Ureter (tissue), 1 donor: ENCODE measurements at places on chromosomes 5 and 9.

- no peak for DNase-seq
Measured at GRCh38 chr5:16992006-16992405, 55.9 kb upstream of the MYO10 start.

DNA sequence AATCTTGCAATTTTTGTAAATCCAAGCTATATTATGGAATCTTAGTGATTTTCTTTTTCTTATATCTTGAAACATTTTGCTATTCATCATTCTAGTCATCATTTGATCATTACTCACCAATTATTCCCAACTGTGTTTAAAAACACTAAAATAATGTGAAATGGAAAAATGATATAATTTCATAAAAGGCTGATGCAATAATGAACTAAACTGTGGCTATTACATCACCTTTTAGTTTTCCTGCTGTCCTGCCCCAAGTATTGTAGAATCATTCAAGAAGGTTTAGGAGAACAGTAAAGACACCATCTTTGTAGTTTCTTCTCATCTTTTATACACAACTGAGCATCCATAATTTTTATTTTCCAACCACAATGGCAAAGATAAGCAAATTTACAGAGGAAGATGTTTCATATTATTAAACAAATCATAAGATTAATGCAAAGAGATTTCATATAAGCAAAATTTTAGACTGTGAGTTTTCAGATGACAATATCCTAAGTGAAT is 431.0 kb upstream of the SLC30A5 start:
- no peak for DNase-seq

DNA sequence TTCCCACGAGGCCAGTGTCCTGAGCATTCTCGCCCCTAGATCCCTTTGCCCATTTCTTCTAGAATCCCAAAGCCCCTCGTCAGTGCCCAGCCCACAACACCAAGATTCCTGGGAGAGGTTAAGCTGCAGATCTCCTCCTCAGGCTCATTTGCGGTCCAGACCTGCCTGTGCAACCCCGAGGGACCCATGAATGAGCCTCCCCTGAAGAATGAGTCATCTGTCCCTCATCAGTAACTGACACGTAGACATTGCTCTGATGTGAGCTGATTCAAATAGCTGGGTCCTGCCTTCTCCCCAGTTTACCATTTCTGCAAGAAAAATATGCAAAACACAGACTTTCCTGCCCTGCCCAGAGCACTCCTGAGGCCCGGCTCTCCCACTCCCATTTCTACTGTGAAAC is 92.8 kb downstream of the ADCY2 start:
- DNase-seq, result no peak

DNA sequence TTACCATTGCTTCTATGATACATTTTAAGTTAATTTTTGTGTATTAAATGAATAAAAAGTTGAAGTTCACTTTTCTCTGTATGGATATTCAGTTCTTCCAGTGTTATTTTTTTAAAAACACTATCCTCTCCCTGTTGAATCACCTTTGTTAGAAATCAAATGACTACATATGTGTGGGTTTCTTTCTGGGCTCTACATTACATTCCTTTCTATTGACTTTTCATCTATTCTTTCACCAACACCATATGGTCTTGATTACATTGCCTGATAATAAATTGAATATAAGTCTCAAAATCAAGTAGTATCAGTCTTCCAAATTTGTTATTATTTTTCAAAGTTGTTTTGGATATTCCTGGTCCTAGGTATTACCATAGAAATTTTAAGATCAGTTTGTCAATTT is 7.3 kb upstream of the RASEF start:
- no peak for DNase-seq

GRCh38 chr5:15821506-15821905 is 321.5 kb downstream of the FBXL7 start:
- DNase-seq, result no peak

- no peak for DNase-seq
Measured at GRCh38 chr9:20044686-20045085, 255.8 kb upstream of the SLC24A2 start.

DNA sequence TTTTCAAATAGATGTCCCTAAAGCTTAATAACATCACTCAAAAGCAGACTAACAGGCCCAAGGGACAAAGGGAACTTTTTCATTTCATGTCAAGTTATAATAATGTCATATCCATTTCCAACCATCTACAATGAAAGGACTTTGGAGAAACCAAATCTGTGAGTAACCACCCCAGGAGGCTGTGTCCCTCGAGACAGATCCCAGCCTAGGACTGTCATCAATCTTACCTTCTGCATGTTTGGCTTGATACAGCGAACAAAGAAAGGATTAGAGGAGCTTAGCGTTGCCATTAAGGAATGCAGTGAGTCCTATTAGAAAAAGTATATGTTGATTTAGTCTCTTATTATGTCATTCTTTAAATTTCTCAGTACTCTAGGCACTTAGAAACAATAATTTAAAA is 137.8 kb upstream of the RETREG1 start:
- no peak for DNase-seq

DNA sequence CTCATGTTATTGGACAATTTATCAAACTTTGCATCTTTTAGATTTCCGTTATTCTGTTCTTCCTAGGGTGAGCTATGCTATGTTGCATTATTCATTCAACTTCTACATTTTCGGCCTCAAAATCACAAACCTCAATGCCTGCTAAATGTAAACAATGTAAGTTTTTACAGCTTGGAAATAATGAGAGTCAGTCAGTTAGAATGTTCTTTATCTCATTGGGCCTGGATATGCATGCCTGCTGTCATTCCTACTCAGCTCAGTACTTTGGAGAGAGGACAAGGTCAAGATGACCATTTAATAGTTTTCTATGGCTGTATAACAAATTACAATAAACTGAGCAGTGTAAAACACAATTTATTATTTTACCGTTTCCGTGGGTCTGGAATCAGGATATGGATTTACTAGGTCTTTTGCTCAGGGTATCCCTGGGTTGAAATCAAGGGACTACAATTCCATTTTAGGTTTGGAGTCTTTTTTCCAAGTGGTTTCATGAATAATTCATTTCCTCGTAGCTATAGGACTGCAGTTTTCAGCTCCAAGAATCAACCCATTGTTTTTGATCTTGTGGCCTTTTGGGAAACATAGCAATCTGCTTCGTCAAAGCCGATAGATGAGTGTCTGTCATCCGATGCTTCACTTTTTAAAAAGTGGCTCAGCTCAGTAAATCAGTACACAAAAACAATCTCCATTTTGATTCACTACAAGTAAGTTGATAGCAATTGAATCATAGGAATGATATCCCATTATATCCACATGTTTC is 1143.2 kb upstream of the CDH6 start:
- no peak for DNase-seq

DNA sequence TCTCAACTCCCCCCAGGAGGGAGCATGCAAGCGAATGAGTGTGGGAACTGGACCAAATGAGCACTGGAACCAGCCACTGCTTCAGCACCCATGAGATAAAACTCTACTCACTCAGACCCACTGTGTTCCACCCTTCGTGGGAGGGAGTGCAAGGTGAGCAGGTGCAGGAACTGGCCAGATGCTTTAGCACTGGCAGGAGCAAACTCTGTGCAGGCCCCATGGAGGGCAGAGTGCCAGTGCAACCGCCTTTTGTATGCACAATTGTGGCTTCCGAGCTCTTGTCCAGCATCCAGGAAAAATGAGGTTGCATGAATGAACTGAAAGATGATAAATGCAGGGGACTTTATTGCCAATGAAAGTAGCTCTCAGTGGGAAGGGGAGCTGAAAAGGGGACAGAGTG is 67.4 kb upstream of the CCDC112 start:
- no peak for DNase-seq

DNA sequence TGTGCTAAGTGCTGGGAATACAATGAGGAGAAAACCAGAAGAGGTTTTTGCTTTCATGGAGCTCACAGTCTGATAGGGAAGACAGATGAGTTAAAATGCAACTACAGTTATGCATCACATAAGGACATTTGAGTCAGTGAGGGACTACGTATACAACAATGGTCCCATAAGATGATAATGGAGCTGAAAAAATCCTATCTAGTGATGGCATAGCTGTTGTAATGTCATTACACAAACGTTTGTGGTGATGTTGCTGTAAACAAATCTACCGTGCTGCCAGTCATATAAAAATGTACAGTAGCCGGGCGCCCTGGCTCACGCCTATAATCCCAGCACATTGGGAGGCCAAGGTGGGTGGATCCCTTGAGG is 110.1 kb upstream of the RAD23B start:
- DNase-seq, result no peak

GRCh38 chr5:152113401-152113800 is 188.8 kb upstream of the GLRA1 start:
- no peak for DNase-seq

GRCh38 chr9:123349691-123350480 is 6.1 kb upstream of the CRB2 start:
- peak; percentile 66 for DNase-seq

GRCh38 chr9:126479515-126479914 is 134.2 kb upstream of the LMX1B start:
- DNase-seq, result no peak

GRCh38 chr5:10647640-10648039 is 83.8 kb downstream of the ANKRD33B start:
- DNase-seq, result no peak

GRCh38 chr5:180642779-180643178 is 6.6 kb downstream of the FLT4 start:
- DNase-seq, result no peak

DNA sequence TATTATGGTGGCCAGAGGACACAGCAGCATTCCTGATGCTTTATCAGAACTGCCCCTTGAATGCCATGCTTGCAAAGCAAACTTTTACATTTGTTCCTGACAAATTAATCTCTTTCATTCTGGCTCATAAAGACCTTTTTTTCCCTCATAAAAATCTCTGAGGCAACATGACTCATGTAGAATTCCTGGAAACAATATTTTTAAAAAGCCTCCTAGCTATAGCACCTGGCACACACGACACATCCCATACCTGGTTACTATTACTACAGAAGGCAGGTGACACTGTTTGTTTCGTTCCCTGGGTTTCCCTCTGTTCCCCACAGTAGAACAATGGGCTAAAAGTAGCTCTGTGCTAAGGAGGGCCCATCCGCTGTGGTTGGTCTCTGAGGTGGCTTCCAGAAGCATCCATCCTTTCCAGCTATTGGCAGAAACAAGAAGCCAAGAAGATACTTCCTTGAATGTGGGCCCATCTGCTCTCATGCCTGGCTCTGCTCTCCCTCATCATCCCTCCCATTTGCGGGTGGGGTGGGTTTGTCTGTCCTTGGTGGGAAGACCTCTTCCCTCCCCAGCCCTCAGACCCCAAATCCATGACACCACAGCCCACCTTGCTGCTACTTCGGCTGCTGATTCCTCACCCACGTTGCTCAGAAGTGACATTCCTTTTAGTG is 59.1 kb downstream of the GALNT12 start:
- DNase-seq, result no peak

- no peak for DNase-seq
Measured at GRCh38 chr9:113417370-113417769, 6.8 kb downstream of the C9orf43 start.

DNA sequence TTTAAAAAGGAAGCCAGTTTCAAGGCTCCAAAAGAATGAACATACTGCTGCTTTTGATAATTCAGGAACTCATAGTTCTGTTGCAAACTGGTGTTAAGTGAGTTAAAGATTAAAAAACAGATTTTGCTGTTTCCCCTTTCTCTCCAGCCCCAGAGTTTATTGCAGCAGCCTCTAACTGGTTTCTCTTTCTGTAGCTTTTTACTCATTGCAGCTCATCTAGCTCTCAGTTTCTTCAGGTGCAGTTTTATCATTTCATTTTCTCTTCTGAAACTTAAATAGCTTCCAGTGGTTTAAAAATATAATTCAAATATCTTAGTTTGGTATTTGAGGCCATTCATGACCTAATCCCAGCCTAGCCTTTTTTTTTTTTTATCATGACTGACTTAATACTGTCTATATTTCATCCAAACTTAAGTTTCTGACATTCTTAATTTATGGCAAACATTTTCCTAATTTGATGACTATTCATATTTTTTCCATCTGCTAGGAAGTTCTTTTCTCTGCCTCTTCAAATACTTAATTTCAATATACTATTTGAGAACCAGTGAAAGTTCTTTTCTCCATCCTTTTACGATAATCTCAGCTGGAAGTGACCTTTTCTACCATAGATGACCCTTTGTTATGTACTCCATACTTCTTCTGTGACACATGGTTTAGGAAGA is 252.7 kb upstream of the GRIA1 start:
- no peak for DNase-seq

- DNase-seq, result no peak
Measured at GRCh38 chr5:95543017-95543705, 11.6 kb downstream of the SKIC3 start.

DNA sequence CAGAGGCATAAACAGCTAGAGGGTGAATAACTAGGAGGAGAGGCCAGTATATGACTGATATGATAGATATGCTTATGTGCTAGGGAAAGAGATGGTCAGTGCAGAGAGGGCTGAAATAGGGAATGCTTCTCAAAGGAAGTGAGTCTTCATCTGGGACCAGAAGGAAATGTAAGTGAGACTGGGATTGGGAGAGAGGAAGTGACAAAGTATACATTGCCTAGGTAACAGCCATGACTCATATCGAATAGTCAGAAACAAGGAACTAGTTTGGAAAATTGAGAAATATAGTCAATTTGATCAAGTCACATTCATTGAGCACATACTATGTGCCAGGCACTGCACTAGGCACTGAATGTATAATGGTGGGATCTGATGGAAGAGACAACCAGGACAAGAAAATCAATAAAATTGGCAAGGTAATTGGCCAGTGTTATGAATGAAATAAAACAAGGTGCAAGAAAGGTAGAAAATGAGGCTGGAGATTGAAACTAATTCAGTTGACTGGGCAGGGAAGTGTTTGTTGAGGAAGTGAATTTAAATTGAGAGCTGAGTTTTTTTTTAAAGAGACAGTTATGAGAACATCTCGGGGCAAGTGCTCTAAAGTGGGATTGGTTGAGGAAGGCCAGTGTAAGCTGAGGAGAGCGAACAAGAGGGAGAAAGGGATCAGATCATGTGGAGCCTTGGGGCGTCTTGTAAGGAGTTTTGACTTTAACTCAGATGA is 4.3 kb downstream of the ERAP2 start:
- DNase-seq, result no peak

- DNase-seq, result no peak
Measured at GRCh38 chr5:167631191-167631590, 660.3 kb upstream of the WWC1 start.

DNA sequence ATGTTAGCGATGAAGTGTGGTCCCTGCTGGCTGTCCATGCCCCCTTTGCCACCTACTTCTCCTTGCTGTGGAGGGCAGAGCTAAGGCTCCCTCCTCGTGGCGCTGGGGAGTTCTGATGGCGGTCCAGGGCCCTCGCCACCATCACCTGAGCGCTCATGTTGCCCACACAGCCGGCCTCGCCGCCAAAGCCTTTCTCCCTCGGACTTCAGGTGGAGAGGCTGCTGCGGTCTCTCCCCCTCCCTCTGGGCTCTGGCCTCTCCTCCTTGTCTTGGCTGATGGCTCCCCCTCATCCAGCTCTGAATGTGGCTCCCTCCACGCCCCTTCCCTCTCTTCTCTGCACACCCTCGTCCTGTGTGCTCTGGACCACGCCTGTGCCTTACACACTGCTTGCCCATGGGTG is 14.5 kb upstream of the LPCAT1 start:
- peak; percentile 29 for DNase-seq

GRCh38 chr9:109408759-109409462 is 88.1 kb upstream of the EPB41L4B start:
- no peak for DNase-seq

GRCh38 chr9:70091572-70091971 is 47.9 kb downstream of the MAMDC2 start:
- DNase-seq, result no peak
